ENCODE measurements at places on chromosomes 4 and X.

DNA sequence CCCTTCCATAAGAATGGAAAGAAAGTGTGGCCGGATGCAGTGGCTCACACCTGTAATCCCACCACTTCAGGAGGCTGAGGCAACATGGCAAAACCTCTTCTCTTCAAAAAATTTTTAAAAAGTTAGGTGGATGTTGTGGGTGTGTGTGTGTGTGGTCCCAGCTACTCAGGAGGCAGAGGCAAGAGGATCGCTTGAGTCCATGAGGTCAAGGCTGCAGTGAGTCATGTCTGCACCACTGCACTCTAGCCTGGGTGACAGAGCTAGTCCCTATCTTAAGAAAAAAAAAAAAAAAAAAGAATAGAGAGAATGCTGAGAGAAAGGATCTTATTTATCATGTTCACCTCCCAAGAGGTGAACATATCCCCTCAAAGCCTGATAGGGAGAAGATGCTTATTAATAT is 492.1 kb upstream of the SMIM31 start:
- DNase-seq: no peak

GRCh38 chr4:42428036-42428435 is 30.7 kb downstream of the SHISA3 start:
- no peak for DNase-seq

GRCh38 chr4:151690876-151691275 is 69.9 kb downstream of the GATB start:
- DNase-seq: no peak

- peak; percentile 7 for DNase-seq
These were observed 465 bp downstream of the HAUS7 start for GRCh38 chrX:153469811-153470410.

GRCh38 chr4:136908122-136908521 is 624.2 kb downstream of the PCDH18 start:
- DNase-seq: no peak

GRCh38 chrX:30513284-30513683 is 64.3 kb downstream of the TASL start:
- no peak for DNase-seq

DNA sequence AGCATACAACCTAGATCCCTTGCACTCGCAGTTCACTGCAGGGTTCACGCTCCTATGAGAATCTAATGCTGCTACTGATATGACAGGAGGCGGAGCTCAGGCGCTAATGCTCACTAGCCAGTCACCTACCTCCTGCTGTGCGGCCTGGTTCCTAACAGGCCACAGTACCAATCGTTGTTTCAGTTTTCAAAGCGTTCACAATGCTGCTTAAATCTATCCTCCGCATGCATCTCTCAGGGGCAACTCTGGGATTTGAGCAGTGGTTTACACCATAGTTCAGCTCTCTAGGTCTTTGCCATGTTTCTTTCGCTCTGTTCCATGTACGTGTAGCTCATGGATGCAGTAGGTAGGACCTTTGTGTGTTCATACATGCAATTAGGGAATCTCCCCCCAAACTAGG is 47.2 kb downstream of the CLOCK start:
- DNase-seq: no peak

- no peak for DNase-seq
These were observed 431.1 kb upstream of the HTR2C start for GRCh38 chrX:114152801-114153200.

DNA sequence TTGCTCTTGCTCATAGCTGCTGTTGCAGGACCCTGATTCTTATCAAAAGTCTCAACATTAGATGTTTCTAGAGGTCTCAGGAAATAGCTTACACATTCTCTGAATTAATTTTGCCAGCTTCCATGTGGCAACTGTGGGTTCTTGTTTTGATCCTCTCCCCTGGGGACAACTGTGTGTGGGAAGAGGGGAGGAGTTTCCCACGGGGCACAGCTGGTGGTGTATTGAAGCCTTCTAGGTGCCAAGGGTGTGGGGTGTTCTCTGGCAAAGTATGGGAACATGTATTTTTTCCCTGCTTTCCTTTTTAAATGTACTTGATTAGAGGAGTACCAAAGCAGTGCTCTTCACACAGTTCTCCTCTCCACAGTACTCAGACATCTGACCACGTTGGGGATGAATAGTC is 212.7 kb downstream of the RPA4 start:
- no peak for DNase-seq

DNA sequence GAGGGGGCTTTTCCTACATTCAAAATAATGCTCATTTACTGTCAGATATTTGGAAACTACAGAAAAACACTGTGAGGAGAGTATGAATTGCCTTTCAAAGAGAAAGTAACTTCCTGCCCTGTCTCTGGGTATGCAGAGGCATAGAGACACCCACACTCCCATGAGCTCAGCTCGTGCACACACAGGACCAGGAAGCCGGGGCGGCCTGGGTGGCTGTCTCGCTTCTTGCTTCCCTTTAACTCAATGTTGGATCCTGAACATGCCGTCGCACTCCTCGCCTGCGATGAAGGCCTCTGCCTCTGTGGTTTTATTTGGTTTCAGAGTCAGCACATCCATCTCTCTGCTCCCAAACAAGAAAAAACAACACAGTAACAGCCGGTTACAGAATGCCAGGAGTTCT is 40.1 kb upstream of the GPR78 start:
- DNase-seq: peak; percentile 19

DNA sequence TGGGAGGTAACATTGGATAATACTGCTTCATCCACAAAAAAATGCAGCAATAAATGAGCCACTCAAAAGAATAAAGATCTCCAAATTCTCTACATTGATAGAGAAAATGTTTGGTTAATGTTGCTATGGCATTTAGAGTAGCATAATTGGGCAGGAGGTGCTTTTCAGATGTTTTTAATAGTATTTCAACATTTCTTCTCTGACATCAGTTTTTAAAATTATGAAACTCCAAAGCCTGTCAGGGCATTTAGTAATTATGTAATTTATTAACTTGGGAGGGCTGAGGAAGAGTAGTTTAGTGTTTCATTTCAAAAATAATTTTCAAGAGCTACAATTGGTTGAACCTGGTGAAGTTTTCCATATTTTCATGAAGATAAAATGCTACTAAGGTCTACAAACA is 211.3 kb upstream of the INTU start:
- no peak for DNase-seq

- no peak for DNase-seq
These were observed 2.7 kb upstream of the WDR45 start for GRCh38 chrX:49082271-49082871.

- DNase-seq: no peak
These were observed 15.0 kb upstream of the STK32B start for GRCh38 chr4:5036239-5036638.

DNA sequence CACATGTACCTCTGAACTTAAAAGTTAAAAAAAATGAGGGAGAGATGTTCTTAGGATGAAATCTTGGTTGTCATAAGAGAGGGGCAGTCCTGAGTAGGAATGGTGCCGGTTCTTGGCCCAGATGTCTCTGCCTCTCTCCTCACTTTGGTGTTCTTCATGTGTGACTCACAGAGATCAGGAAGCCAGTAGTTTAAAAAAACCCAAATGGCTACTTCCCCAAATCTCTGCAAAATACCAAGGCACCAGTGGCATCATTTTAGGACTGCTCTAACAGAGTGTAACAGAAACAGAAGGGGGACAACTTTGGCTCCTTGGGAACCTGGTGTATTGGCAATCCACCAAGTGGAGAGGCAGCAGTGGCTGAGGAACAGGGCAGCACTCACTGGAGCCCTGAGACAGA is 116.8 kb downstream of the SCD5 start:
- no peak for DNase-seq
